ENCODE measurements at places on chromosomes 6 and 20.

DNA sequence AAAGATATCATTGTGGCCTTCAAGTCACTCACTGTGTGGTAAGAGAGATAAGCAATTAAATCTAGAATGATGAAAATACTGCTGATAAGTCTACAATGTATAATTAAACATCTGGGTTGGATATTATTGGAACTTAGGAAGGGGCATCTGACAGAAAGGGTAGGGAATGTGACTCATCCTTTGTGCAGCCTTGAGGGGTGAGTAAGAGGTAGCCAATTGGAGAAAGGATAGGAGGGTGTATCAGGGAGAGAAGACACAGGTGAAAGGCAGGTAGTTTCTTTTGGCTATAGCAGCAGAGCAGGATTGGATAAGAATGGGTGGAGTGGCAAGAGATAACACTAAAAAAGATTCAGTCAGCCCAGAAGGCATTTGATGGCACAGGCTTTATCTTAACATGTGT is 182.0 kb downstream of the COL21A1 start:
- no peak for DNase-seq

GRCh38 chr20:24989162-24989561 is 3.4 kb downstream of the APMAP start:
- DNase-seq = no peak

DNA sequence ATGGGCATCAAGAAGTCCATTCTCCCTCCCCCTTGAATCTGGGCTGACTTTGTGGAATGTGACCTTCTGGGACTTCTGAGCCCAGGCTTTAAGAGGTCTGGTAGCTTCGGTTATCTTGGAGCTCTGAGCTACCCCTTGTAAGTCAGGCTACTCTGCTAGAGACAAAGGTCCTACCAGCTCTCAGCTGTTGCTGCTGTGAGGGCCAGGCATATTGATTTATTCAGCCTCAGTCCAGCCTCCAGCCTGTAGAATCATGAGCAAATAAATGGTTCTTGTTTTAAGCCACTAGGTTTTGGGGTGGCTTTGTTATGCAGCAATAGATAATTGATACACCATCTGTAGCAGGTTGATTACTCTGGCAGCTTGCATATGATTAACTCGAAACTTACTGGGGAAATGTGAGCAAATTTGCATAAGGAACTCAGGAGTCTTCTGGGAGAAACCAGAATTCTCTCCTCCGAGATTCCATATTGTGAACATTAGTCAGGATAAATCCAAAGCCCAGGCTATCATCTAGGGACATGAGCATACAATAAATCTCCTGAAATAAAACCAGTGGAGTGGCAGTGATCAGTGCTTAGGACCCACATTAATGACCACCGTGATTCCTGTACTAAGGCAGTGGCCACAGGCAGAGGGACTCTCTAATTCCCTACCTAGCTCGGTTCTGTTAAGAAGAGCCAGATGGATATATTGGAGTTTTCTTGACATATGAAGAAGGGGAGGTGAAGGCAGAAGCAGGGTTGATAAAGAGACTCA is 336.1 kb downstream of the CDC5L start:
- DNase-seq = no peak

DNA sequence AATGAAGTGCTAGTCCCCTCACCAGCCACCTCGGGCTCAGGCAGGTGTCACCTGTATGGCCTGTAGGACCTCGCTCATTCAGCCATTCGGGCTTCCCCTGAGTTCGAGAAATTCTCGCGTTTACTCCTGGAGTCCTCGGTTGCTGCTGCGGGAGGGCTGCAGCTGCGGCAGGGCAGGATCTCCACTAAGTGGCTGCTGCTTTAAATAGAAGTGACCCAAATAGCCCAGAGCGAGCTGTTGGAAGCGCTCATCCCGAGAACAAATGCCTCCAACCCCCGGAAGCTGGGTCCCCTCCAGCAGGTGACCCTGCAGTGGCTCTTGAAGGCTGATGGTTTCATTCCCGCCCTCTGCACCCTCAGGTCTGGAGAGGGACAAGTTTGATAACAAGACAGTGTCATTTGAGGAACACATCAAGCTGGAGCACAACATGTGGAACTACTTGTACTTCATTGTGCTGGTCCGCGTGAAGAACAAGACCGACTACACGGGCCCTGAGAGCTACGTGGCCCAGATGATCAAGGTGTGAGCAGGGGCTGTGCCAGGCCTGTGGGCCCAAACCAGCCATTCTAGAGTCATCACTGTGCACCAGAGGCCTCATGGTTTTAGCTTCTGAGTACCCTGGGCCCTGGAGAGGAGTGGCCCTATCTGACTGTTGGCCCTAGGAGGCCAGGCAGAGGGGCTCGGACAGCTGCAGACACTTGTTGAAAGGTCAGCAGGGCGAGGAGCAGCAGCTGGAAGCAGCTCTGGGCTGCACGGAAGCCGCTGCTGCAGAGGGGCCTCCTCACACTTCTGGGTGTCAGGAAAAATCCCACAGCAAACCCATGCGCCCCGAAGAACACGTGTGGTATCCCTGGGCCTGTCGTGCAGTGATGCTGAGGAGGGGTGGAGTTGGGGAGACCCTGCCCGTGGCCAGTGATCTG is 18.1 kb downstream of the UQCC2 start:
- DNase-seq = no peak

DNA sequence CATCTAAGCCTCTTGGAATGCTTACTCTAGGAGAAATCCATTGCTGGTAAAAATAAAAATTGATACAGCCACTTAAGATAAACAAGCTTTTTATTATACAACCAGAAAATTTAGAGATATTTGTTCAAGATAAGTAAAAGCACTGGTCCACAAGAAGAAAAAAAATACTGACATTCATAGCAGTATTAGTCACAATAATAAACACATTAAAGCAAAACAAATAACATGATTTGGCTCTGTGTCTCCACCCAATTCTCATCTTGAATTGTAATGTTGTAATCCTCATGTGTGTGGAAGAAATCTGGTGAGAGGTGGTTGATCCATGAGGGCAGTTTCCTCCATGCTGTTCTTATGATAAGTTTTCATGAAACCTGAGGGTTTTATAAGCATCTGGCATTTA is 1093.5 kb upstream of the ADGRB3 start:
- DNase-seq = no peak

GRCh38 chr6:158751921-158752320 is 67.2 kb downstream of the EZR start:
- DNase-seq = no peak

- no peak for DNase-seq
Observed at GRCh38 chr20:41229259-41229658, 88.3 kb downstream of the ZHX3 start.

- DNase-seq = no peak
Observed at GRCh38 chr6:122997541-122998150, 1.6 kb downstream of the CLVS2 start.

DNA sequence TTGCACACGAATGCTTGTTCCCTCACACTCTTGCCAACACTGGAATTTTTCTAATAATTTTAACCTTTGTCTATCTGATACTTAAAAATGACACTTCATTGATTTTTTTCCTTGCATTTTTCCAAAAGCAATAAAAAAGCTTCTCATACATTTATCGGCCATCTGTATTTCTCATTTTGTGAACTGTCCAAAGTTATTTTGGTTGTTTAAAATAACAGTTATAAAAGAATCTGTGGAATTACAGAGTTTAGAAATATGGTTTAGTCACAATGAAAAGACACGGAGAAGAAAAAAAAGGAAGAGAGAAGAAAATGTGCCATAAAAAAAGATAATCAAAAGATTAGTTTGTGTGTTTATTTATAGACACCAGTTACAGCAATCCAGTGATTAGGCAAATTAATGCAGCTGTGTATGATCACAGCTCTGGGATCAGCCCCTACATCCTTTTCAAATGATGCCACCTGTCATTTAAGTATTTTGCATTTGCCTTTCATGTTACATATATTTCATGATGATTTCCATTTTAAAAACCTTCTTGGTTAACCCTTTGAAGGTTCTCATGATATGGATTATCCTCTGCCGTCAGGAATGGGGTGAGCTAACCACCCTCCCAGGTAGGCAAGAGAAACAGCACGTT is 171.7 kb downstream of the BACH2 start:
- DNase-seq = no peak

GRCh38 chr6:119871520-119871919 is 522.0 kb upstream of the MAN1A1 start:
- no peak for DNase-seq

- no peak for DNase-seq
Observed at GRCh38 chr6:98833307-98834059, 891 bp upstream of the POU3F2 start.

- no peak for DNase-seq
Observed at GRCh38 chr6:168326294-168327261, 7.0 kb upstream of the DACT2 start.

- DNase-seq = no peak
Observed at GRCh38 chr6:159646733-159647132, 46.3 kb downstream of the SOD2 start.

DNA sequence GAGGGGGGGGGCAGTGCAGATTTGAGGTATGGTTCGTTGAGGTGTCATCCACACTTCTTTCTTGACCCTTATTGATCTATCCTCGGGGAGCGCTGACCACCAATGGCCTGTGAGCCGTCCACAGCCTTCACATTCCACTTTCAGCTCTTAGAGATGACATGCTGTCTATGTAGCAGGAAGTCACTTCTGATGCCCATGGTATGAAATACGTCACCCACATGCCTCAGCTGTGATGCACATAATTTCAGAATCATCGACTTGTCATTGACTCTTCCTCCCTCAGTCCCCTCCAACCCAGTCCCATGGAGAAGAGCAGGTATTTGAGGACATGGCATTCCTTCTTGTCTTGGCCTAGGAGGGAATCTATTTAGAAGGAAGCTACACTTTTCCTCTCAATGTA is 4.7 kb upstream of the ADGRF5 start:
- no peak for DNase-seq

DNA sequence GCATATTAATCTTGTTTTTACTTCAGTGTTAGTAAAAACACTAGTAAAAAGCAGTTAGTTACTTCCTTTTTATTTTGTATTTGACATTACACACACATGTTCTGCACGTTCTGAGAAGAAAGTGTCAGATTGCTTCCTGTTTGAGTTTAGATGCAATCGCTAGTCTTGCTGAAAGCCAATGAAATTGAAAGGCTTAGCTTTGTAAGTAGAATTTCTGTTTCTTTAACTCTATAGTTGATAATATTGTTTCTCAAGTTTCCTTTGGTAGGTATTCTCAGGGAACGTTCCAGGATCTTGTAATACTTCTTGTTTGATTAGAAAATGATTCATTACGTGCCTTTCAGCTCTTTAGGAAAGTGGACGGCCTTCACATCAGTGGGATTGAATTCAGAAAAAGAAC is 55.0 kb downstream of the CDKAL1 start:
- DNase-seq = no peak

- no peak for DNase-seq
Observed at GRCh38 chr6:170206317-170206621, 84.6 kb downstream of the DLL1 start.

- no peak for DNase-seq
Observed at GRCh38 chr20:13430346-13431002, 208.3 kb downstream of the TASP1 start.

DNA sequence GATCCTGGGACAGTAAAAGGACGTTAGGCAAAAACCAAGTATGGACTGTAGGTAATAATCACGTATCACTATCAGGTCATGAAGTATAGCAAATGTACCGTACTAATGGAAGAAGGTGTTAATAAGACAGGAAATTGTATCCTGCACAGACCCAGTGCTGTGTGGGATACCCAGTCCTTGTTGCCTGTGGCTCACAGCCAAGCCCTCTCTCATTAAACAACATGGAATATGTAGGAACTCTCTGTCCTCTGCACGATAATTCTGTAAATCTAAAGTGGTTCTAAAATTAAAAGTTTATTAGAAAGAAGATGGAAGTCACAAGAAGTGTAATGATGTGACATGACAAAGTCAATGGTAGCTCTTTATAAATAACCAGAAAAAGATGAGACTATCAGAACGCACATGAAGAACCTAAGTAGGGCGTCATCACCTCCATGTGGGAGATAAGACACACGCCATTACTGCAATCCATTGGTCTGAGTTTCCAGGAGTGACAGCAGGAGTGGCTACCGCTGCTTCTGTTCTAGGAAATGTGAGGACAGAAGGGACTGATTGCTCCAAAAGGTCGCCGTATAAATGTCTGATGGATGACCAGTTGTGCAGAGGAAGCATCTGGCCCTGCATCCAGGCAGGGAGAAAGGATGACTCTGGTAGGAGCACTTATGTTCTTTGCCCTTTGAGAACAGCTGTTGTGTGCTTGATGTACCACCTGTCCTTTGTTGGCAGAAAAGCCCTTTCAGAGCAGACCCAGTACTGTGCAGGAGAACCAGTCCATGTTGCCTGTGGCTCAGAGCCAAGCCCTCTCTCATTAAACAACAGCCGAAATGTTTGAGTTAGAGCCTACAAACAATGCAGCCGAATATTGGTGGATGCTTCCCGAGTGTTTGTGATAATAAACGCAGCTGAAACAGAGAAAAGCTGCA is 125.6 kb downstream of the FIG4 start:
- peak; percentile 92 for DNase-seq

DNA sequence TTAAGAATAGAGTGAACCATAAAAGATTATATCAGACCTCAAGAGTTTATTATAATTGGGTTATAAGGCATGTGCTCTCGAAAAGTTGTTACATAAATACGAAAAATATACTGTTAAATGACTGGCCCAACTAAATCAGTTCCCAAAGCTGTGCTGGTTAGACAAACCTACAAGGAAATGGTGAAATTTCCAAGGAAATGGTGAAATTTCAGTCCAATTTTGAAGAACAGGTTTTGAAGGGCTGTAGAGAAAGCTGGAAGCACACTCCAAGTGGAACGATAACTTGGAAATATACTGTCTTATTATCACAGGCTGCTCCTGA is 400 bp upstream of the TRMT11 start:
- no peak for DNase-seq

DNA sequence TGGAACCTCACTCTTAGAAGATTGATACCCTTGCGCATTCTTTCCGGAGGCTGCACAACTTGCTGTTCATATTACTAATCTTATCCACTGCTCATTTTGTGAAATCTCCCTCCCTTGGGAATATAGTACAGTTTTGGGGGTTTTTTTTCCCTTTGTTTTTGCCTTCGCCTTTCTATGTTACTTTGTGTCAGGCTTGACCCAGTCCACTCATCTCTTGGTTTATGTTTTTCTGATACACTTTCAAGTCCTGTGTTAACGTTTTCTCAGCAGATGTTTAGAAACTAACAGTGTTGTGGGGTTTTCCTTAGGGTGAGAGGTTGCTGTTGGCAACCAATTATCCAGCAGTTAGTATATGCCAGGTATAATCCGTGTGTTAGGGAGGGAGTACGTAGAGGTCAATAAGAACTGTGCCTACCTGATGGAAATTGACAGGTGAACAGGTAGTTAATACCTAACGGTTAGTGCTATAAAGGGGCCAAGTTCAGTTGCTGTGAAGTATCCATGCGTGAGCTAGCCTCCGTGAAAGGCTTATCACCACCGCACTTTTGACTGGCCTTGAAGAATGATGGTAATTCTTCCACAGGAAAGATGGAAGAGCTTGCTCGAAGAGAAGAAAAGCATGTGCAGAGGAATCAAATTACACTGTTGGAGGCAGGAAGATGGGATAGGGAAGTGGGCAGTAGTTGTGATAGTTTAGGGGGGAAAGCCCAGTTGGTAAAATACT is 1.4 kb downstream of the NFYA start:
- peak; percentile 15 for DNase-seq

All from DMS 273 treated with DMSO at 0.1 percent for 48 hours (cell line).